ENCODE measurements at places on chromosomes 6 and 20.

GRCh38 chr6:54981276-54981609 lies 134.7 kb downstream of the FAM83B start:
- no peak for DNase-seq

DNA sequence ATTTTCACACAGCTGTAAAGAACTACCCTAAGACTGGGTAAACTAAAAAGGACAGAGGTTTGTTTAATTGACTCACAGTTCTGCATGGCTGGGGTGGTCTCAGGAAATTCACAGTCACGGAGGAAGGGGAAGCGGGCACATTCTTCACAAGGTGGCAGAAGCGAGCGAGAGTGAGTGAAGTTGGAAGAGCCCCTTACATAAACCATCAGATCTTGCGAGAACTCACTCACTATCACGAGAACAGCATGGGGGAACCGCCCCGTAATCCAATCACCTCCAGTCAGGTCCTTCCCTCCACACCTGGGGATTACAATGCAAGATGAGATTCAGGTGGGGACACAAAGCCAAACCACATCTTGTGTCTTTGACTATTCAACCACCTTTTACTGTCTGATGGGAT lies 700.5 kb downstream of the TENT5A start:
- DNase-seq = no peak

DNA sequence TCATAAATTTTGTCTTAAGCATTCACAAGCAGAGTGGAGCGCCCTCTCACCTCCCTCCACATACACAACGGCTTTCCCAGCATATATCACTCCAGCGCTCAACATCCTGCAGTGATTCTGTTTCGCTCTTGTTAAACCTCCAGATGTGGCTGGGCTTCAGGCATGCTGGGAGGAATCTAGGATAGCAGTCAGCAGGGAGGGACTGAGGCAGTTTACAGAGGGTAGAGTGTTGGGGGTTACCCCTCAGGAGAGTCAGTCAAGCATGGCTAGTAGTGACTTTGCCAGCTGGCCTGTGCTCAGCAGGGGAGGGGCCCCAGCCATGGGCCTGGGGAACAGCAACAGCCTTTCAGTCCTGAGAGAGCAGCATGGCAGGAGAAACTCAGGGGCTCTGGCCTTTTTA lies 161.4 kb upstream of the FLRT3 start:
- no peak for DNase-seq

- no peak for DNase-seq
These were observed 22.7 kb downstream of the TMX4 start for GRCh38 chr20:7996898-7997297.

GRCh38 chr6:144908004-144908403 lies 622.9 kb downstream of the UTRN start:
- DNase-seq = no peak

- no peak for DNase-seq
These were observed 149.8 kb downstream of the GRM4 start for GRCh38 chr6:33996120-33996475.

- no peak for DNase-seq
These were observed 6.7 kb downstream of the PFDN4 start for GRCh38 chr20:54214566-54214965.

GRCh38 chr6:14190191-14190928 lies 72.8 kb downstream of the CD83 start:
- DNase-seq = no peak

DNA sequence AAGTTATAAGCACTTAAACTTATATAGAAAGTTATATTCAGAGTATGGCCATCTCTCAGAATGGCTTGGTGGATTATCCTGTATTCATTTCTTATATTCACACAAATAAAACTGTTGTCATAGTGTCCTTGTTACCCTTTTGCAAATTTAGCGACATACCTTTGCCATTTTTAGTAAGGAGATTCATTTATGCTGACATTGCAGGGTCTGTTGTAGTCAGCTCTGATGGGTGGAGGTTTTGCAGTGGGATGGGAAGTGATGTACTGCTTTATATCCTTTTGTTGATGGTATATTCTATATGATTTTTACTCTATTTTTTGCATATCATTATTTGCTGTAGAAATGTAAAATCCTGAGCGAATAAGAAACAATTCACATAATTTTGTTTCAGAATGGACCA lies 35.9 kb downstream of the SAMD5 start:
- no peak for DNase-seq

- DNase-seq = peak; percentile 9
These were observed 23.4 kb upstream of the VEGFA start for GRCh38 chr6:43746613-43747102.

DNA sequence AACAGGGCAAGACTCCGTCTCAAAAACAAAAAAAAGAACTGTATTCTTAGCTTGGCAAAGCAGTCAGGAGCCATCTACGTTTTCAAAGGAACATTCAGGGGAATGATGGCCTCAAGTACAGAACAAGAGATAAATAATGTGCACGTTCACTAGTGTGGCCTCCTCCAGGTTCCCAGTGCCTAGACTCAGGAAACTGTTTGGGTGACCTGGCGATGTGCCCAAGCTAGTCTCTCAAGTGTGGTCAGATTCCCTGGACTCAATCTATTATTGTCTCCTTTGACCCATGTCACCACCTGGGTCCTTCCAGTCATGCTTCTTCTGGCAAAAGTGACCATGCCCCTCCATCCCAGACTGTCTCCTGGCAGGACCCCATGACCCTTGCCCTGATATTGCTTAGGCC lies 23.7 kb downstream of the TRAF3IP2 start:
- DNase-seq = no peak

GRCh38 chr6:158939255-158940159 lies 60.5 kb downstream of the RSPH3 start:
- no peak for DNase-seq

DNA sequence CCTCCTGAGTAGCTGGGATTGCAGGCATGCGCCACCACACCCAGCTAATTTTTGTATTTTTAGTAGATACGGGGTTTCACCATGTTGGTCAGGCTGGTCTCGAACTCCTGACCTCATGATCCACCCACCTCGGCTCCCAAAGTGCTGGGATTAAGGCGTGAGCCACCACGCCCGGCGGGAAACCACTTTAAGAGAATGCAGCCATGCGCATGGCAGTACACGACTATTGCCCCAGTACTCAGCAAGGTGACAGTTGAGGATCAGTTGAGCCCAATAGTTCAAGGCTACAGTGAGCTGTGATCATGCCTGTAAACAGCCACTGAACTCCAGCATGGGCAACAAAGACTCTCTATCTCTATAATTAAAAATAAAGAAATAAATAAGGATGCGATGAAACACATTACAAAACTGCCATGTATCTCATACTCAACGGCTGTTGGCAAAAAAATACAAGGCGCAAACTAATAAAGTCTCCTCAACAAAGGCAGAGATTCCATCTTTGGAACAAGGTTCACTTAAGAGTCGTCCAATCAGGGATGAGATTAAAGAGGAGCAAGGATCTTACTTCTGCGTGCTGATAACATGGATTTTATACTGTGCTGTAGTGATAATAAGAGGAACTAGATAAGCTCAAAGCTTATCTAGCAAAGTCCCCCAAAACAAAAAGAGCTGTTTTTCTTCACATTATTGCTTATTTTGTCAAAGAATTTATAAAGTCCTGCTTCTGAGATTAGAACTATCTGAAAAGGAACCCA lies 51.1 kb downstream of the STAU1 start:
- no peak for DNase-seq

DNA sequence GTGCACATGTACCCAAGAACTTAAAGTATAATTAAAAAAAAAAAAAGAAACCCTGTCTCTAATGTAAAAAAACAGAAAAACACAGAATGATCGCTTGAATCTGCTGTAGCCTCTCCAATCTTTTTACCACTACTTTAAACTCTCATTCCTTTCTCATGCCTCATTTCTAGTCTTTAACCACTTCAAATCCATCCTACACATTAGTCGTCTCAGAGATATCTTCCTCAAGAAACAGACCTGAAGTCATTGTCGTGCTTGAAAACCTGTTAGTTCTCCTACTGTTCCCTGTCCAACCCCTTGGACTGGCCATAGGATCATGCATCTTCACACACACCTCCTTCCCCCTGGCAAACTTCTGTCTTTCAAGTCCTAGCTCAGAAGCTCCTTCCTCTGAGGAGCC lies 112.1 kb upstream of the BCLAF1 start:
- DNase-seq = no peak

GRCh38 chr6:31246051-31246521 lies 25.8 kb downstream of the HLA-C start:
- DNase-seq = no peak

DNA sequence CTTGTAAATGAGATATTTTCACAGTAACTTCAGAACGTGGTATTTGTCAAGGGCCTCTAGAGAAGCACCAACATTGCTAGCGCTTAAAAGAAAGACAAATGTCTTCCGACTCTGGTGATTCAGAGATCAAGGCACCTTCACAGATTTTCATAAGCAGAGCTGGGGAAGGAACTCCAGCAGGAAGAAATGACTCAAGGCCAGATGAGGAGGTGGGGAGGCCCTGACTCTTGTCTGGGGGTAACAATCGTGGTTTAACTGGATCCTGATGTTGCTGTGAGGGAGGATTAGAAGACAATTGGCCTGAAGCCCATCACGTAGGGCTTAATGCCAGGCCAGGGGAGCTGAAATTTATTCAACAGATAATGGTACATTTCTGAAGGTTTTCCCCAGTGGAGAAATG lies 122.9 kb upstream of the QKI start:
- no peak for DNase-seq

DNA sequence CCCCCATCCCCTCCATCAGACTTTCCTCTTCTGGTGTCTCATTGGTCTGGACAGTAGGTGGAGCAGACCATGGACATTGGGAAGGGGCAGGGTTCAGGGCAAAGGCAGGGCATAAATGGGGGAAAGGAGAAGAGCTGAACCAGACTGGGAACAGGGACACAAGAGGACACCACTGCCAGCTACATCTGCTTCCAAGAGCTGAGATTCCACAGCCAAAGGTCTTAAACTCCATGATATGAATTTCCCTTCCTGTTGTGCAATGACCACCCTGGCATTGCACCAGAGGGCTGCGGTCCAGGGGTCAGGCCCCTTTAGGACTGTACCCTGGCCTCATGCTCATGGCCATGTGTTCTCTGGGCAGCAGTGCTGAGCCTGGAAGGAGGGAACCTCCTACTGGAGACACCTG lies 137.9 kb downstream of the MAFB start:
- no peak for DNase-seq

DNA sequence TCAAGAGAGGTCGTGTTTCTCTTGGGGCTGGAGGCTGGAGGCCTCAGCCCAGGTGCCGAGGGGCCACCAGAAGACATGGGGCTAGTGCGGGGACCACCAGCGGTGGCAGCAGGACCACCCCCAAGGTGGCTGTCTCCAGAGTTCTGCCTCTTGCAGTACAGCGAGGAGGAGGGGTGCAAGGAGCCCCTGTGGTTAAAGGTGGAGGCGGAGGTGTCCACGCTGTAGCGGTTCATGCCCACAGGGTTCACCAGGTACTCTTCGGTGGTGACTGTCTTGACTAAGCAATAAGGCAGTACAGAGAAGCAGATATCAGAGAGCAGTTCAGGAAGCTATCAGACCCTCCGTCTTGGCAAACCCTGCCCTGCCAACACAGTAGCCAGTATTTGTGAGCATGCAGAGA lies 103.4 kb downstream of the SCML4 start:
- no peak for DNase-seq

GRCh38 chr6:124694139-124694705 lies 268.0 kb upstream of the RNF217 start:
- no peak for DNase-seq

DNA sequence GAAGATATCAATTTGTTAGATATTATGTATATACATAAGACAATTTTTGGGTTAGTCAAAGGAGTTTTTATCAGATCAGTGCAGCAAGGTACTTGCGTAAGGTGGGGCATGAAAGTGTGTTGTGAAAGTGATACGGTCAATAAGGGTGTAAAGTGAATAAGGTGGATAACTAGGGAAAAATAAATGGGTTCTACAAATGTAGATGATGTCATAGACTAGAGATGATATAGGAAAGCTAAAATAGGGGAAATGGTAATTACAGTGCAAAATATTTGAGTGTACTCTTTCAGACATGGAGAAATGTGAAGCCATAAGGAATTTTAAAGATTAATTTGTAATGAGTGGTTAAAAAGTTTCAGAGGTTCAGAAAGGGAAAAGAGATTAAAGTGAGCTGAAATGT lies 180.6 kb upstream of the KHDRBS2 start:
- no peak for DNase-seq

- no peak for DNase-seq
These were observed 296.3 kb upstream of the JAG1 start for GRCh38 chr20:10970109-10970508.

GRCh38 chr20:46324960-46325703 lies 16.8 kb upstream of the CDH22 start:
- no peak for DNase-seq

DNA sequence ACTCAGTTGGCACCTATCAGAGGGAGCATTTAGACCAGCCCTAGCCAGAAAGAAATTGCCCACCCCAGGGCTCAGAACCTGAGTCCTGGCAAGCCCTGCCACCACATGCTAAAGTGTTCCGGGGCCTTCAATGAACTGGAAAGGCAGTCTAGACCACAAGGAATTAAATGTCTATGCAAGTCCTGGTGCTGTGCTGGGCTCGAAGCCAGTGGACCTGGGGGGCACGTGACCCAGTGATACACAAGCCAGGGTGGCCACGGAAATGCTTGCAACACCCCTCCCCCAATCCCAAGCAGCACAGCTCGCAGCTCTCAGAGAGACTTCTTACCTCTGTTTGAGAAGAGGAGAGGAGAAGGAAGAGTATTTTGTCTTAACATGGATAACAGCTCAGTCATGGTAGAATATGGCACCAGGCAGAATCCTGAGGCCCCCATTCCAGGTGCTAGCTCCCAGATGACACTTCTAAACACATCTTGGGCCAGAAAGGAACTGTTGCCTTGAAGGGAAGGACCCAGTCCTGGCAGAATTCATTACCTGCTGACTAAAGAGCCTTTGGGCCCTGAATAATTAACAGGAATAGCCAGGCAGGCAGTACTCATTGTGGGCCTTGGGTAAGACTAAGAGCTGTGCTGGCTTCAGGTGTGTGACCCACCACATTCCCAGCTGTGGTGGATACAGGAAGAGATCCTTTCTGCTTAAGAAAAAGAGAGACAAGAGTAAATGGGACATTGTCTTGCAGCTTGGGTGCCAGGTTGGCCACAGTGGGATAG lies 111.3 kb downstream of the BTBD9 start:
- no peak for DNase-seq

DNA sequence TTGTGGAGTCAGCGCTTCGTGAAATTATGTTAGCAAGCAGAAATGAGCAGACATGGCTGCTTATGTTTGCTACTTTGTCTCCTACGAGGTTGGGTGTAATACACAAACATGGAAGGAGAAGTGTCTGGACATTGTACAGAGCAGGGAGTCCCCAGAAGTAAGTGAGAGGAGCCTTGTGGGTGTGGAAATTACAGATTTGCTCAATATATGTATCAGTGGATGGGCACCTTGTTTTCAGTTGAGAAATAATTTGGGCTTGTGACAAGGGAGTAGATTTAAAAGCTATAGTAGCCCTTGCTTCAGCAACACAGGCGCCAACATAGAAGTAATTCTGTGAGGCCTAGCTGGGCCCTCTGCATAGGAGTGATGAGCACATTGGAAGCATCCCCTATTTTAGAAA lies 49.2 kb downstream of the HECA start:
- DNase-seq = no peak

DNA sequence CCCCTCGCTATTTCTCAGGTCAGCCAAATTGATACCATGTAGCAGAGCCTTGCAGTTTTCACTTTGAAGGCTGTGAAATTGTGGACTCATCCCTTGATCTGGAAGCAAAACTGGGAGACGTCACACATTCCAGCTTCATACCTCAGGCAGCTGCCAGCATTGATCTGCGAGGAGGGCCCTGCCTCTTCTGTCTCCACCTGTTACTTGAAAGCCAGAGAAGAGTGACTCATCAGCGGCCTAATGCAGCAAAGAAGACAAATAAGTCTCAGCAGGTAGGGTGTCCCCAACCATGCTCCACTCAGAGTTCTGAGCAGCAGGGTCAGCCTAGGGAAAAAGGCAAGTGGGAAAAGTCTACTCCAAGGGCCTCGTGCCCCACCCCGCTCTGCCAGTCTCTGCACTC lies 69.4 kb upstream of the BMP2 start:
- no peak for DNase-seq

Measured in ovary (tissue), 10 donors.